ENCODE measurements at places on chromosomes 1 and 21. TPM values are rescaled to one million over a fixed set of nuclear protein-coding genes. Genes with fewer than 3 reads are reported as not detected.

GRCh38 chr1:20521960-20522861, 14.3 kb upstream of the MUL1 start:
- DNase-seq: no peak

GRCh38 chr1:16605532-16606505, 7.5 kb downstream of the NBPF1 start:
- no peak for DNase-seq

- DNase-seq: no peak
Observed at GRCh38 chr1:70063861-70064260, 141.5 kb downstream of the LRRC40 start.

DNA sequence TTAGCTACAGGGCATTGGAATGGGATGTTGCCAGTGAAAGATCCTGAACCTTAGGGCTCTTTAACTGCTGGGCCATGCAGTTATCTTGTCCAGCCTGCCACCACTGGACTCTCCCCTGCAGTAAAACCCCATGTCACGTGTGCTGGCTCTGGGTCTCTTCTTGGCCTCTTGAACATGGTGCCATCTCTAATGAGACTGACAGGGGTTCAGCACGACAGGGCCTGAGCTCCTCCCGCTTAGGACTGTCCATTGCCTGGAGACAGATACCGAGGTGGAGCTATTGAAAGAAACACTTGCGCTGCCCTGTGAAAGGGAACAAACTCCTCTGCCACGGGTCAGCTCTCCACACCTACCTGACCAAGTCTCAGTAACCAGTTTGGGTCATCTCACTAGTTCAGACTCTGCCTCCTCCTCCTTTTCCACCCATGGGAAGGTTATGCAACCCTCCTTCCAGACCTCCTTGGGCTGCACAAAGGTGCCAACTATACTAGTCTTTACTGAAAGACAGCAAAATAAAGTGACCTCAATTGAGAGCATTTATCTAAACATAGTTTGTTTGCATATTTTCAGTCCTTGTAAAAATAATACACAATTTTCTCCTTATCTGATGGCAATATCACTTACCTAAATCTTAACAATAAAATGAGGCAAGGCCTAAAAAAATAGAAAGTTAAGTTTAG, 66.0 kb downstream of the GNG12 start:
- no peak for DNase-seq

DNA sequence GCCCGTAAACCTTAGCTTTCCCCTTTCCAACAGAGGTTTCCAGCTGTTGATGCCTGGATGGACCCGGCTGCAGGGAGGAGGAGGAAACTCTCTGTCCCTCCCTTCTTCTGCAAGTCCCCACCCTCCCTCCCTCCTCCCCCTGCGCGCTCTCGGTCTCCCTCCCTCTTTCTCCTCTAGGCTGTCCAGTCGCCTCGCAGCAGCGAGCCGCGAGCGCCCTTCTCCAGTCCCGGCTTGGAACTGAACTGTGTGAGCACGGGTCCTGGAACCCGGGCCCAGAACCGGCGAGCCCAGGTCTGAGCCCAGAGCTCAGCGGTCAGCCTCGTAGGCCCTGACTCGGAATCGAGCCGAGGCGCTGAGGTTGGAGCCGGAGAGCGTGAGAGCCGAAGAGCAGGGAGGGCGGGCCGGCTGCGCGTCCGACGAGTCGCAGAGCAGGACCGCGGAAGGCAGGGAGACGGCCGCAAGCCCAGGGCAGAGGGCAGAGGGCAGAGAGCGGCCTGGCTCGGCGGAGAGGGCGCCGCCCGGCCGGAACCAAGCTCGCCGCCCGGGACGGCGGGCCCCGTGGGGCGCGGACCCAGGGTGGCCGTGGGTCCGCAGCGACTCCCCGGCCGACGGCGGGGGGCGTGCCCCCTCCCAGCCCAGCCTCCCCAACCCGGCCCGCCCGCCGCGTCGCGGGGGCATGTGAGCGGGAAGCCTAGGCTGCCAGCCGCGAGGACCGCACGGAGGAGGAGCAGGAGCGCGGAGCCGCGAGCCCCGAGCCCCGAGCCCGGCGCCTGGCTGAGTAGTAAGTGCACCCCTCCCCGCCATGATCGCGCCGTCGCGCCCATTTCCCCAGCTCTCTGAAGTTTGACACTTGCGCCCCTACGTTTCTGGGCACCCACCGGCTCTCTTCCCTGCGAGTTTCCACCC, at the start of gene SOX13:
TSS of gene SOX13 (plus strand) at position 185 of the 906 bp plus-strand sequence. CDS start 39,801 bp downstream, outside the sequence.
- DNase-seq: peak; percentile 85

- peak; percentile 84 for DNase-seq
Observed at GRCh38 chr1:201254625-201255478, 28.5 kb upstream of the PKP1 start.

GRCh38 chr1:54557671-54558355, 9.8 kb downstream of the ACOT11 start:
- no peak for DNase-seq

GRCh38 chr1:3611170-3612019, at the start of gene MEGF6:
TSS of gene MEGF6 (minus strand) at chr1:3611508. CDS start at chr1:3611268, 240 bp downstream.
- DNase-seq: peak; percentile 78

GRCh38 chr1:6108937-6109614, 63.4 kb downstream of the KCNAB2 start:
- no peak for DNase-seq

DNA sequence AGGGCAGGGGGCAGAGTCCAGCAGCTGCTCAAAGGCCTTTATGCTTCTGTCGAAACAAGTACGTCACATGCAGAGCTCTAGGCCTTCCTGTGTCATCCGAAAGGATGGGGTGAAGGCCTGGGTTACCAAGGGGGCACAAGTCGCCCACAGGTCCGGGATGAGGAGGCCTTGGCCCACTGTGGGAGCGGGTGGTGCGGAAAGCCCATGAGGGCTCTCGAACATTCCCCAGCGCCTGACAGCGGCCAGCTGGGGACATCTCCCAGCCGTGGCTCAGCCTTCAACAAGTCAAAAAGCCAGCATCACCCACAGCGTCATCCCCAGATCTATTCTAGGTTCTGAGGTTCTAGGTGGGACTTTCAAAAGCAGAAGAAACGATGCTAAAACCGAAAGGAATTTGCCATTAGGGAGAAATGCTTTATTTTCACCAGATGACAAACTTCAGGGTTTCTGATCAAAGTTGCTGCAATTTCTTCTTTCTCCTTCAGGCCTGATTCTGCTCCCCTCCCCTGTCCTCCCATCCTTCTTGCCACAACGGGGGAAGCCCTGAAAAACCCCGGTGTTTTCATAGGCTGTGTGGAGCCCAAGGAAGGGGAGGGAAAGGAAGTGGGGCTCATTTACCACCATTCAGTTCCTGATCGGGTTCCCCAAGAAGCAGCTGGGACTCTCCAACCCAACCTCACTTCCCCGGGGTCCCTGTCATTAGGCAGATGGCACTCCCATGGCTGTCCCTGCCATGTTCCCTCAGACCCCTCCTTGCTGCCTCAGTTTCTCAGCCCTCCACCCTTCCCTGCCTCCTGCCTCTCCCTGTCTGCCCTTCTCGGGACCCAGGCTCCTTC, 17.6 kb downstream of the GPR137B start:
- no peak for DNase-seq

DNA sequence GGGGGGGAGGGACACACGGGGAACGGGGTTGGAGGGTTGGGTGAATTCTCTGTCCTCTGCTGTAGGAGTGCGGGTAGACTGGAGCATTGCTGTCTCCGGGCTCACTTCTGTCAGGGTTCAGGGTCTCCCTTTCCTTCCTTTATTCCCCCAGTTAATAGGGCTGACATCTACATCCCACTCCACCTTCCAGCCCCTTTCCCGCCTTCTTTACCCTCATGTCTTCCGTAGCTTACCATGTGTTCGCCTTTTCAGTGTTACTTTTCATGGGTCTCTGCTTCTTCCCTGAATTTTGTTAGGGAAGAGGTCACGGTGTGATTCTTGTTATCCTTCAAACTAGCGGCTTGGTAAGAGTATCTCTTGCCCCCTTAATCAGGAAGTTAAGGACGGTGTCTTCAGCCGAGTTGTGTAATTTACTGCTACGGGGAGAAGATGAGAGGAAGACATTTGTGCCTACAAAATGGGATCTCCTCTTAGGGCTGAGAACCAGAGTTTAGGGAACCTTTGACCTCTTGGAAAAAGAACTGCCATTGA, 917 bp downstream of the RAP1A start:
- DNase-seq: no peak

- DNase-seq: no peak
Observed at GRCh38 chr1:3251099-3251806, 182.2 kb downstream of the PRDM16 start.

- DNase-seq: no peak
Observed at GRCh38 chr1:210597555-210598134, 268.9 kb downstream of the HHAT start.

GRCh38 chr1:237640966-237641365, 249.8 kb downstream of the ZP4 start:
- no peak for DNase-seq

DNA sequence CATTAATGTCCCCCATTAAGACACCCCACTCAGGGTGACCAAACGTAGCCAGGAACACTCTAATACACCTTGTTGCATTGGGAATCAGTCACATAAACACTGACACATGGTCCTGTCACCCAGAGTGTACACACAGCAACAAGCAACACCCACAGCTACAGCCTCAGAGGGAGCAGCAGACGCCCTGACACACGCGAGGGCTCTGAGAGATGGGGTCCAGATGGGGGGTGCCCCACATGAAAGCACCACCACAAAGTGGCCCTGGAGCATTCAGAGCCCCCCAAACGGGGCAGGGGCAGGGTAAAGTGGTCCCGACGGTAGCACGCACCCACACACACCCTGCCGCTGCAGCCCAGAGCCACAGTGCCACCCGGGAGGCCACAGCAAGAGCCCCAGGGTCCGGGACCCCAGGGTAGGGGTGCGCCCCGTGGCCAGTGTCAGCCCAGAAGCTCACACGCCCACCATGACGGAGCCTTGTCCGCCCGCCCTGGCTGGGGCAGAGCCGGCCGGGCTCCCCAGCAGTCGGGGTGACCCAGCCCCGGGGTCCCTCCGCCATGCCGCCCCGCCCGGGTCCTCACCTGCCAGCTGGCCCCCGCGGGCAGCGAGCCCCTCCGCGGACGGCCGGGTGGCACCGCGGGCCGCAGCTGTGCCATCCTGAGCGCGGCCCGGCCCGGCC, 47.3 kb downstream of the RAP1GAP start:
- DNase-seq: no peak

DNA sequence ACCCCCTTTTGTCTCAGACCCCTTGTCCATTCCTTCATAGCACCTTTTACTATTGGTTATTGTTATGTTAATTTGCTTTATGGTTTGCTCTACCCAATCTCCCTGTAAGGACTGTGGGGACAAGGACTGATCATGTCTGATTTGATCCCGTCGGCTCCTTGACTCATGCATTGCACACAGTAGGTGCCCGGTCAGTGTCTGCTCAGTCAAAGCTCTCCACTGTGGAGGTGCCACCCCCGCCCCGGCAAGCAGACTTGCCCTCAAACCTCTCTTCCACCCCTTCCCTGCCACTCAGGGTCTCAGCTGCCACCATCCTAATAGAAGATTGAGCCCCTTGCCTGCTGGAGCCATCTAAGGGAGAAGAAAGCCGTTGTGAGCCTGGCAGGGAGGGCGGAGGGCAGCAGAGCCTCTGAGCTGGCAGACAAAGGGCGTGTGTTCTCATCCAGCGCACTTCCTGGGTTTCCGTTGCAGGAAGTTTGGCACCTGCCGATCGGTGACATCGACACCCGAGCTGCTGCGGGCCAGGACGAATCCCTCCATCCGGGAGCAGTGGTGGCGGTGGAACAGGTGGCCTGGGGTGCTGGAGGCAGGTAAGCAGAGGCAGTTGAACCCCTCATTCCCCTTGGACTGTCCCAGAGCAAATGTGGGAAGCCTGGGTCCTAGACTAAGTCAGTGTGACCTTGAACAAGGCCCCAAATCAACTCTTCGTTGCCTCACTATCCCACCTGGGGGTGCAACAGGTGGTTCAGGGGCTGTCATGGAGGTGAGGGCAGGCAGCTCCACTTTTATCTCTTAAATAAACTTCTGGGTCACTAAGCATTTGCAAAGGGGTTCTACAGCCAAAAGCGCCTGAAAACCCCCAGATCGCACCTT, 2.2 kb upstream of the FBLIM1 start:
- DNase-seq: peak; percentile 30

Gene RHBG
- not detected for total RNA-seq

Gene DCST1
- total RNA-seq: not detected

Gene NMNAT1
- 9.0 TPM for total RNA-seq

Gene SMCP
- total RNA-seq: not detected

Gene CSRP1
- 12.2 TPM for total RNA-seq

Gene KRTAP12-2
- not detected for total RNA-seq

Gene PIK3R3
- total RNA-seq: 33.4 TPM

Gene C8B
- not detected for total RNA-seq

Gene OR10K2
- not detected for total RNA-seq

Measured in frontal cortex (tissue), 4 donors.